GM10248 (cell line): ENCODE measurements at places on chromosomes 4 and X.

DNA sequence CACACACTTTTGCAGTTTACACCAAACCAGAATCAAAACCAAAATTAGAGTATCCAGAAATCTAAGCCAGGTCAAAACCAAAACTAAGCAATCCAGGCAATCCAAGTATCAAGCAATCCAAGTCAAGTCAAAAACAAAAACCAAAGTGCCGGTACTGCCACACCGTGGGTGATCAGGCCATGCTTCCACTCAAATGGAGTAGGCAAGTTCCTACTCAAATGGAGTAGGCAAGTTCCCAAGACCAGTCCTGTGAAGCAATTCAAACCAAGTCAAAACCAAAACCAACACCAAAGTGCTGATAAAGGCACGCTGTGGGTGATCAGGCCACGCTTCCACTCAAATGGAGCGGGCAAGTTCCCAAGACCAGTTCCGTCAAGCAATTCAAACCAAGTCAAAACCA is 31.3 kb downstream of the MID1 start:
- no peak for DNase-seq

- peak; percentile 70 for DNase-seq
Observed at GRCh38 chr4:40630335-40631021, 814 bp upstream of the RBM47 start.

- DNase-seq: no peak
Observed at GRCh38 chr4:187617113-187617512, 378.5 kb upstream of the ZFP42 start.

DNA sequence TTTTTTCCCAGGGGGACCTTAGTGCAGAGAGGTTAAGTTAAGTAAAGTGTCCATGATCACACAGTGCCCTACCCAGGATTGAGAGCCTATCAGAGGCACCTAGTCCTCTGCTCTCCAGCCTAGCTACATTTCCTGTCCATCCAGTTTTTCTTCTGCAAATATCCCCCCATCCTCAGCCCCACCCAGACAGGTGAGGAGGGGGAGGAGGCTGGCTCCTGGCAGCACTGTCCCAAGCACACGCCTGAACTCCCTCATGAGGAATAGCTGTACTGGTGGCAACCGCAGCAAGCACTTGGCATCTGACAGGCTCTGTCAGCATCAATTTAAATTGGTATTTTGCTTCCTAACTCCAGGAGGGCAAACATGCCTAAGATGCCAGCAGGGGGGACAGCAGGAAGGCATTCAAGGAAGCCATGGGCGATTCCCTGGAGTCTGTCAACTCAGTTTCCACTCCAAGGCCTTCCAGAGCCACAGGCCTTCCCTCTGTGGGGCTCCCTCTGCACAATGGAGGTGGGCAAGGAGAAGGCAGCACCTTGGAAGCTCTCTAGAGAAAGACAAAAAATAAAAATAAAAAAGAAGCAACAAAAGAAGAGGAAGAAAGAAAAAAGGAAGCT is 6.4 kb upstream of the FRMPD3 start:
- DNase-seq: no peak

DNA sequence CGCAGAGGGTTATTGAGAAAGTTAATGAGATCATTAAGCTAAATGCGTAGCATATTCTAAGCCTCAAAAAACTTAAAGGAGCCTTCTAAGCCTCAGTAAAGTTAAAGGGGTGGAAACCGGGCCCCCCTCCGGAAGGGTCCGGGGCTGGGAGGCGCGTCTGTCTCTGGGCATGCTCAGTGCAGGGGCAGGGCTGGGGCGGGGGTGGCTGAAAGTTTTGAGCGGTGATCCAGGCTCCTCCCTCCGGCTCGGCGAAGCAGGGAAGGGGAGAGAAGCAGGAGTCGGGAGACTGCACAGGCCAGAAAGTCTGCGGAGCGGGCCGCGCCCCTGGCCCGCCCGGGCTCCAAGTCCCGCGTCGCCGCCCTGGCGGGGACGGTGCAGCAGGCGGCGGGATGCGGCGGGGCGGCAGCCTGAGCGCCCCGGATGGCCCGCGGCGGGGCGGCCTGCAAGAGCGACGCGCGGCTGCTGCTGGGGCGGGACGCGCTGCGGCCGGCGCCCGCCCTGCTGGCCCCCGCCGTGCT is at the start of gene EVC:
Gene EVC (plus strand): TSS at position 241 of the 518 bp plus-strand sequence. CDS start 180 bp downstream, at position 421.
- DNase-seq: peak; percentile 46

GRCh38 chr4:6824772-6825402 is 42.4 kb downstream of the KIAA0232 start:
- DNase-seq: no peak

DNA sequence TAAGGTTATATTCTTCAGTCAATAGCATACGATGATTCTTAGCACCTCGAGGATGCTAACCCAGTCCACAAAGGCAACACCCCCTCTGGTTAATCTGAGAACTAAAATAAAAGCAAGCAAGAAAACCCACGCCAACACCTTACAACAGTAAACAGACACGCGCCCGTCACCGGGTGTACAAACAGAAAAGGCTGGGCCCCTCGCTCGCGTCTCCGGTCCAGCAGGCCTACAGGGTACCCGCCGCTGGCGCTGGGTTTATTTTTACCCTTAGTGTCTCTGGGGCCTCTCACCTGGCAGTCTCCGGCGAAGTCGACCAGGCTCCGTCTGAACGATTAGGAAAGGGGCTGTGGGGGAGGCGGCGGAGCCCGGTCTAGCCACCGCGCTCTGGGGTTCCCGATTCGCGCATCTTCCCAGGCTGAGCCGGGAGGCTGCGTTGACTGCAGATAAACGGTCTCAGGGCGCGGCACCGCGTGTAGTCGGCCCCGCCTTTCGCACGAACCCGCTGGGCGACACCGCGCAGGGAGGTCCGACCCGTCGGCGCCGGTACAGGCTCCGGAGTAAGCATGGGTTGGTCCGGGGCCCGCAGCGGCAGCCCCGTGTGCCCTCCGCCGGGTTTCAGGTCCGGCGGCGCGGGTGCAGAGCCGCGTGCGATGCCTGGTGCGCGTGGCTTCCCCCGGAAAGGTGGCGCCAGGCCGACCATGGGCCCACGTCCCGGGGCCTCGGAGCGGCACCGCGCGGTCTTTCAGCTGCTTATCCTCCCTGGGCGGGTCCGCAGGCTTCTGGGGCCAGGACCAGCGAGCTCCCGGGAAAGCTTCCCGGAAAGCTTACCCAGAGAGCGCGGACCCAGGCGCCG is 441 bp downstream of the SLC9B2 start:
- DNase-seq: peak; percentile 70

GRCh38 chrX:121221322-121221977 is 174.0 kb downstream of the GLUD2 start:
- no peak for DNase-seq

- DNase-seq: no peak
Observed at GRCh38 chr4:25001509-25001908, 29.2 kb downstream of the LGI2 start.

DNA sequence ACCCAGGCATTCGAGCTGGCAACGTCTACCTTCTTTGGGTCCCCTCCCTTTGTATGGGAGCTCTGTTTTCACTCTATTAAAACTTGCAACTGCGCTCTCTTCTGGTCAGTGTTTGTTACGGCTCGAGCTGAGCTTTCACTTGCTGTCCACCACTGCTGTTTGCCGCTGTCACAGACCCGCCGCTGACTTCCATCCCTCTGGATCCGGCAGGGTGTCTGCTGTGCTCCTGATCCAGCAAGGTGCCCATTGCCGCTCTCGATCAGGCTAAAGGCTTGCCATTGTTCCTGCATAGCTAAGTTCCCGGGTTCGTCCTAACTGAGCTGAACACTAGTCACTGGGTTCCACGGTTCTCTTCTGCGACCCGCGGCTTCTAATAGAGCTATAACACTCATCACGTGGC is 183.5 kb upstream of the GALNTL6 start:
- no peak for DNase-seq

DNA sequence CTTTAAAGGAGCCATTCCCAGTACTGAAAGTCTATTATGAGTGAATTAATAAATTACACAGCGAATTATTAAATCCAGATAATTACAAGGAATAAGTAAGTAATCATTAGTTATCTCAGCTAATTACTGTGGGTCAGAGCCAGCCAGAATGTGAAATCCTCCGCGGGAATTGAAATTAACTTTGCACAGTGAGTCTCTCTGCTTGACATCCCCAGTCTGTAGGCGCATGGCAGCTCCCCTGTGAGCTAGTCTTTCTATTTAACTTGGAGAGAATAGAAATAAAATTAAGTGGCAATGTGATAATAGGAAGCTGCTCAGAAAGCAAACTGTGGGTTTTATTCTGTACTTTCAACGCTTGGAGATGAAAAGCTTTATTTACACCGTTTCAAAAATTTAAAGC is 7.2 kb downstream of the POU4F2 start:
- DNase-seq: no peak

- DNase-seq: no peak
Observed at GRCh38 chr4:52926196-52926974, 64.3 kb downstream of the RASL11B start.

DNA sequence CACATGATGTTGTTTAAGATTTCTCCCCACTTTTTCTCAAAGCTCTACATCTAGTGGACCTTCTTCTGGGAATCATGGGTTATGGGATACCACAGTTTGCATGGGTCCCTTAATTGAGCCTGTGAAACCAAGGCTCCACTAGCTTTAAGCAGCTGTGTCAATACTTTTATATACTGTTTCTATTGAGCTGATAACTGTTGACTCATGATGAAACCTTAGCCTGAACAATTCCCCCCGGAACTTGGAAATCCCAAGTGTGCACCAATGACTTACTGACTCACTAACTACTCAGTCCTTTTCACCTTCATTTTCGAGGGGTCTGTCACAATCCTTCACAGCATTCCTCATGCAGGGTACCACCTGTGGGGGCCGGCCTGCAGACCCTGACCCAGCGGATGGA is 12.7 kb upstream of the SPIN4 start:
- DNase-seq: no peak

- no peak for DNase-seq
Observed at GRCh38 chr4:5635826-5636195, 72.5 kb downstream of the EVC2 start.

- no peak for DNase-seq
Observed at GRCh38 chrX:9558615-9559014, 93.8 kb downstream of the TBL1X start.
